ENCODE measurements at places on chromosomes 3 and 15.
A peak's percentile ranks its signal among the peaks of the same experiment; 100 is the strongest.

DNA sequence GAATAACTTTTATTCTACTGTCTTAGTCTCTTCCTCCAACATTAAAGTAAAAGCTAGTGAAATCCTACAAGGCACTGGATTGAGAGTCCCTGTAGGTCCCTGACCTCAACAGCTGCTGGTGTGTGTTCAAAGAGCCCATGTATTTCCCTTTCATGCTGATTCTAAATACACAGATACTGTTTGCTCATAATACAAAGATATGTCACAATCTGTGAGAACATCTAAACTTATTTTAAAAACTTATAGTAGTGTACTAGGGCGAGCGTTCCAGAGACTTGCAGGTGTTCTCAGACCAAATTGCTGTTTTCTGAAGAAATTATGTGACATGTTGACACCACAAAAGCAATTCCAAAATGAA lies 145.9 kb upstream of the LIPC start:
- no peak for DNase-seq

- DNase-seq, result no peak
Observed at GRCh38 chr3:166191411-166191810, 354.2 kb upstream of the BCHE start.

GRCh38 chr3:47578119-47578632 lies 489 bp downstream of the CSPG5 start:
- peak; percentile 28 for DNase-seq

- no peak for DNase-seq
Observed at GRCh38 chr3:134040066-134040465, 10.3 kb upstream of the SLCO2A1 start.

DNA sequence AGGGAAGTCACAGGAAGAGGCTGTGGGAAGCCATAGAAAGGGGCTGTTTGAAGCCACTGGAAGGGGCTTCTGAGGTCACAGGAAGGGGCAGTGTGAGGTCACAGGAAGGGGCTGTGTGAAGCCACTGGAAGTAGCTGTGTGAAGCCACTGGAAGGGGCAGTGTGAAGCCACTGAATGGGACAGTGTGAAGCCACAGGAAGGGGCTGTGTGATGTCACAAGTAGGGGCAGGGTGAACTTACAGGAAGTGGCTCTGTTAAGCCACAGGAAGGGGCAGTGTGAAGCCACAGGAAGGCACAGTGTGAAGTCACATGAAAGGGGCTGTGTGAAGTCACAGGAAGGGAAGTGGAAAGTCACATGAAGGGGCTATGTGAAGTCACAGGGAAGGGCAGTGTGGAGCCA lies 33.1 kb downstream of the GASK1A start:
- DNase-seq, result no peak

GRCh38 chr3:129235344-129235917 lies 14.0 kb upstream of the COPG1 start:
- no peak for DNase-seq

- DNase-seq, result no peak
Observed at GRCh38 chr15:51634591-51635198, 12.1 kb upstream of the DMXL2 start.

DNA sequence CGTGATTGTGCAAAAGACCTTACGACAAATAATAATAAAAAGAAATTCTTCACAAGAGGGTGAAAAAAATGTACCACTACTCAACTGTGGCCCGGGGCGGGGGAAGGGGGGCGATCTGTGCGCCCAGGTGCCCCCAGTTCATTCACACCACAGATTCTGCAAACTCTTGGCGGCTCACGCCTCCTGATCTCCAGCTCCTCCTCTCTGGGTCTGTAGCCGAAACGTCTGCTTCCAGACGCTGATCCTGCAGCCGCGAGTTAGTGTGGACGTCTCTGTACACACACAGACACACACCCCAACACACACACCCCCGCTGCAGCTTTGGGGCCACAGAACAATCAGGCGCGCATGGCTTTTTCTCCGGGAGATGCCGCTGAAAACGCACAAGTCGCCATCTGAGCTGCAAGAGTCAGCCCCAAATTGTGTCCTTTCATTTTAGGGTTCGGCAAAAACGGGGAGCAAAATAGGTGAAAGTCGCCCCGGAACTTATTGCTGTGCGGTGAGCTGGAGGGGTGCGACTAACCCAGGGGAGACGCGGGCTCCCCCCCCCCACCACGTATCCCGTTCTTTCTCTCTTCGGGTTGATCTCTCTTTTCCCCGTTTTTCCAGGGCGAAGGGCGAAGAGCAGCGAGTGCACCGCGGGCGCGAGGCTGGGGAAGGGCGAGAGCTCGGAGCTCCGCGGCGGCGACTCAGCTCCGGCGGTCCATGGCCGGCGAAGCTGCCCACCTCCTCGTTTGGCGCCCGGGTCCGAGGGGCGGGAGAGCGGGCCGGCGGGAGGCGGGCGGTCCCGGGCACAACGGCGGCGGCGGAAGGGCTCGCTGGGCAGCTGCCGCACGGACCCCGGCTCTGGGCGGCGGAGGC lies 505 bp upstream of the WNT5A start:
- peak; percentile 22 for DNase-seq

DNA sequence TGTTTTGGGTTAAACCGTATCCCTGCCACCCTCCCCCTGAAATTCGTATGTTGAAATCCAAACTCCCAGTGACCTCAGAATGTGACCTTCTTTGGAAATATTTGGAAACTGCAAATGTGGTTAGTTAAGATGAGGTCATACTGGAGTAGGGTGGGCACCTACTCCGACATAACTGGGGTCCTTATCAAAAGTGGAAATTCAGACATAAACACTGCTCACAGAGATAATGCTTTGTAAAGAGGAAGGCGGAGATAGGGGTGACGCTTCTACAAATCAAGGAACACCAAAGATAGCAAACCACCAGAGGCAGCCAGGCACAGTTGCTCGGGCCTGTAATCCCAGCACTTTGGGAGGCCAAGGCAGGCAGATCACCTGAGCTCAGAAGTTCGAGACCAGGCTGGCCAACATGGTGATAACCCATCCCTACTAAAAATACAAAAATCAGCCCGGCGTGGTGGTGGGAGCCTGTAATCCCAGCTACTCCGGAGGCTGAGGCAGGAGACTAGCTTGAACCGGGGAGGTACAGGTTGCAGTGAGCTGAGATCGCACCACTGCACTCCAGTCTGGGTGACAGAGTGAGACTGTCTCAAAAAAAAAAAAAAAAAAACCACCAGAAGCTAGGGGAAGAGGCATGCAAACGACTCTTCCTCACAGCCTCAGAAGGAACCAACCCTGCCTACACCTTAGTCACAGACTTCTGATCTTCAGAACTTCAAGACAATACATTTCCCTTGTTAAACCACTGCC lies 51.1 kb upstream of the CHD2 start:
- DNase-seq, result no peak

GRCh38 chr3:15899388-15899787 lies 101.6 kb upstream of the ANKRD28 start:
- no peak for DNase-seq

DNA sequence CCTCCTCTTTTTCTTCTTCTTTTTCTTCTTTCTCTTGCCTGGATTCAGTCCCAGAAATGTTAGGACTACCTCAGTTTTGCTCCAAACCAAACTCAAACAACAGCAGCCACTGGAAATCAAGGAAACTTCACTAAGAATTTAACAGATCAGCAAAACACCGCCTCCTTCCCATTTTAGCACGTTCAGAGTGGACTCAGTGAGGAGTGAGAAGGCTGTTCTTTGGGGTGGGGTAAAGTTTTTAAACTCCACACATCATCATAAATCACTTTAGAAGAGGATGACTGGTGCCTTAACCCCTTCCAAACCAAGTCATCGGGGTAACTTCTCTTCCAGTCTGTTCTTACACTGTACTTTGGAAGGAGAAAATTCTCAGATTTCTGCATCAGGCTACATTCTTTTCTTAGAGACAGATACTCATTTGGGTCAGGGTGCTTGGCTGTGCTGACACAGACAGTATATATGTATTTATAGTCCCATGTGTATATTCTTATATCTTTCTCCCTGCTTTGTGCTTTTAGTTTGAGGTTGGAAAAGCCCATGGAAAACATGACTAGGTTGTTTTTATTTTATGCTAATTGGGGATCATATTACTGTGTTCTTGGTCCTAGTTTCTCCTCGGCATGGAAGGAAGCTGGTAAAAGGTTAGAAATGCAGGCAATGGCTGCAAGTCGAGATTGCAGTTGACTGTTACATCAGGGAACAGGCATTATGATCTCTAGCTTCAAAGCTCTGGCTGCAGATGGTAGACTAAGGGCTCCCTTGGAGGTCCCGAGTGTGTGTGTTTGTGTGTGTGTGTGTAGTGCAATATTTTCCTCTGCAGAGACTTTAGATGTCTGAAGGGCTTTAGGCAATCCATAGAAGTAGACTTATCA lies at the start of gene CCDC80:
TSS of gene CCDC80 (minus strand) at position 214 of the 872 bp plus-strand sequence. CDS start 1,238 bp downstream, outside the sequence.
- no peak for DNase-seq

GRCh38 chr3:74518610-74519009 lies 95.8 kb downstream of the CNTN3 start:
- DNase-seq, result no peak

DNA sequence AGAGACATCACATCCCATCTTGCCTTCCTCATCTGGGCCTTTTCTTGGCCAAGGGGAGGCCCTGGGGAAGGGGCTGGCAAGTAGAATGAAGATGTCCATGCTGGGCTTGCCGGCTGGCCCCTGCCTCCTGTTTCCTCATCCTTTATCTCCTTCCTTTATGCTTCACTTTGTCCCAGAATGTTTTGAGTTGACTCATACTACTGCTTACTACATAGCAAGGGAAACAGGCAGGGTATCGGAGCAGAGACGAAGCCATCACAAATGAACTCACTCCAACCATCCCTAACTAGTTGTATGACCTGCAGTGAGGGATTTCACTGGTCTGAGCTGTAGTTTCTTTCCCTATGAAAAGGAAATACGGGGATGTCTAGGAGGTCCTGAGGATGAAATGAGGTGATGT lies 66.0 kb downstream of the CHDH start:
- no peak for DNase-seq

GRCh38 chr3:151604891-151605290 lies 128.8 kb upstream of the AADACL2 start:
- no peak for DNase-seq

DNA sequence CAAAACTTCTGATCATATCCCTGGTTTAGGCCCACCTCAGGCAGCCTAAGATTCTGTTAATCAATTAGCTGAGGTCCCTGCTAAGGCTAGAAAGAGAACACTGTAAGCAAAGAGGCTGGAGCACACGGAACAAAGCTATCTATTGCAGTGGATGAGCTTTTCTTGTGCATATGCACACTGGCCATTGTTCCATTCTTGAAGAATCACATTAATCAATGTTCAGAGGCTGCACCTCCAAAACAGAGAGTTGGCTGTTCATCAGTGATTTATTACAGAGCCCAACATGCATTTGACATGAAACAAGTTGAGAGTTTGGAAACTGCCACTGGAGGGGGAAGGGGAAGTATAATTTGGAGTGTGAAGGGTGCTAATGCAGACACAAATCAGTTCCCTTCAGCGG lies 873.0 kb downstream of the ROBO1 start:
- no peak for DNase-seq

DNA sequence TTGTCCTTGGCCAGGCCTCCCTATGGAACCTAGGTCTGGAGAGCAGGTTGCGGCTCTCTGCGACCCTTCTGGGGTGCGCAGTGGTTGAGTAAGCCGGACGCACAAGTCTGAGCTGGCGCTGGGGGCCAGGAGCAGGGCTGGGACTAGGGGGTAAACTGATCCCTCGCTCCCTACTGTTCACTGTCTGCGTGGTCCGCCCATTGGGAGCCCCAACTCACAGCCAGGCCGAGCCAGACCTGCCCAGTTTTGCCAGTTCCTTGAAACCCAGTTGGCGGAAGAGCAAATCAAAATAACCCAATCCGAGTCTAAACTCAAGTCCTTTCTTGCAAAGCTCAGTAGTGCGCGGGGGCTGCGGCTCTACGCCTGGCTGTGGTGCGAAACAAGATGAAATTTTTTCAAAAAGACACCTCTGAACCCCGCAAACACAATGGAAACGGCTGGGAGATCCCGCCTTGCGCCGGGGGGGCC lies 17.5 kb downstream of the RGMA start:
- DNase-seq, result no peak
